NCI-H1105 (cell line): ENCODE measurements at places on chromosomes 1 and 21.

DNA sequence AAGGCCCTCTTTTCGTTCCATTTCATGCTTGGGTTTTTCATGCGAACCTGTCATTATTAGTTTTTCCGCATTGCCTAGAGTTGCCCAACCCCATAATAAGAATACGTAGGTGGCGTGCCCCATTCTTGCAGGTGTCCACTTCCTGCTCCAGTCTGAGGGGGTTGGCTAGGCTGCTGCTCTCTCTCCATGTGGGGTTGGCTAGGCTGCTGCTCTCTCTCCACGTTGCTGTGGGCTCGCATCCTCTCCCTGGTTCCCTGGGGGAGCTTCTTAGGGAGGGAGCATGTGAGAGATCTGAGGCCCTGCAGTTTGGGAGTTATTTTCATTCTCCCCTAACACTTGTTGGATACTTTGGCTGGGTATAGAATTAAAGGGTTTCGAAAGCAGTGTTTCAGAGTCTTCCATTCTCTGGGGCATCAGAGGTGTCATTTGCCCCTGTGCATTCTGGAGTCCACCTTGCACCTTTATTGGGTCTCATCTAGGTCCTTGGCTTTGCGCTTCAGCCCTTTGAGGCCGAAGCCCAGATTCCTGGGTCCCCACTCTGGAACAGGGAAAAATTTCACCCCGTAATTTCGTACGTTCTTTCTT, 8.6 kb downstream of the C1orf35 start:
- no peak for DNase-seq

- no peak for DNase-seq
These were observed 848.8 kb downstream of the BRINP3 start for GRCh38 chr1:189628857-189629256.

- no peak for DNase-seq
These were observed 2.8 kb downstream of the AGTRAP start for GRCh38 chr1:11738783-11739182.

DNA sequence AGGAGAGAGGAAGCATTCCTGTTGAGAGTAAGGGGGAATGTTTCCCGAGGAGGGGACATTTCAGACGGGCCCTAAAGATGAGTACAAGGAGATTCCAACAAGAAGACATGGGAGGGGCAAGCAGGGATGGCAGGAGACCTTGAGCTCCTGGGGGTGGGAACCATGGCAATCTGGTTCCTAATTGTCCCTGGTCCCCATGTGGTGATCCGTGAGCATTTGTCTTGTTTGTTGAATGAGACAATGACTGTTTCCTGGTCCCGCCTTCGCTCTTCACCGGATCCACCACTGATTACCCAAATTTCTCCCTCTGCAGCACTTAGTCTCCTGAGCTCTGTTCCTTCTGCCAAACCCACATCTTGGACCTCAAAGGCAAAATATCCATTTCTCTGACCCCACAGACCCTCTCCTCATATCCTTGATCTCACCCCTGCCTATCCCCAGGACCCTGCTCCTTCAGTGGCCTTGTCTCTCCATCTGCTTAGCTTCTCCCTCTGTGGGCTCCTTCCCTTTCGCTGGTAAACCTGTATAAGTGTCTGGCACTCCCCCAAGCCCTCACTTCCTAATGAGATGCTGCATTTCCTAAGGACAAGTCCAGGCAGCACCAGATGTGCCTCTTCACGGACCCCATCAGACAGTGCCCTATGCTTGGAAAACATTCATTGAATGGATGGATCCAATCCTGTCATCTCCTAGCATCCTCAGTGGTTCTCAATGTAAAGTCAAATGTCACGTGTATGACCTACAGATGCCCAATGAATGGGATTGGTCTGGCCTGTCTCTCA, 8.3 kb upstream of the CSF1 start:
- DNase-seq: peak; percentile 61

- DNase-seq: no peak
These were observed 58.2 kb downstream of the MRPS6 start for GRCh38 chr21:34131586-34131985.

DNA sequence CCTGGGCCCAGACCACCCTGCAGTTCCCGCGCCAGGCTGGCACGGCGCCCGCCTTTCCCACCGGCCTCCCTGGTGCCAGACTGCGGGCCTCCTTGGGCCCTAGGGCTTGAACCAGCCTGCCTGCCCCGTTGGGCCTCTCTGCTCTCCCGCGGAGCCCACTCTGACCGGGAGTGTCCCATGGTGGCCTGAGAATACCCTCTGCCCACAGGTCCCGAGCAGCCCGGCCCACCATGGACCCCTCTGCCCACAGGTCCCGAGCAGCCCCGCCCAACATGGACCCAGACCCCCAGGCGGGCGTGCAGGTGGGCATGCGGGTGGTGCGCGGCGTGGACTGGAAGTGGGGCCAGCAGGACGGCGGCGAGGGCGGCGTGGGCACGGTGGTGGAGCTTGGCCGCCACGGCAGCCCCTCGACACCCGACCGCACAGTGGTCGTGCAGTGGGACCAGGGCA, 7.9 kb downstream of the MIB2 start:
- no peak for DNase-seq

- DNase-seq: no peak
These were observed 215.3 kb upstream of the C1orf174 start for GRCh38 chr1:4115191-4115900.

- no peak for DNase-seq
These were observed 70.6 kb downstream of the ARHGEF10L start for GRCh38 chr1:17610085-17610484.

GRCh38 chr1:54335011-54335754, 71.0 kb downstream of the SSBP3 start:
- no peak for DNase-seq

DNA sequence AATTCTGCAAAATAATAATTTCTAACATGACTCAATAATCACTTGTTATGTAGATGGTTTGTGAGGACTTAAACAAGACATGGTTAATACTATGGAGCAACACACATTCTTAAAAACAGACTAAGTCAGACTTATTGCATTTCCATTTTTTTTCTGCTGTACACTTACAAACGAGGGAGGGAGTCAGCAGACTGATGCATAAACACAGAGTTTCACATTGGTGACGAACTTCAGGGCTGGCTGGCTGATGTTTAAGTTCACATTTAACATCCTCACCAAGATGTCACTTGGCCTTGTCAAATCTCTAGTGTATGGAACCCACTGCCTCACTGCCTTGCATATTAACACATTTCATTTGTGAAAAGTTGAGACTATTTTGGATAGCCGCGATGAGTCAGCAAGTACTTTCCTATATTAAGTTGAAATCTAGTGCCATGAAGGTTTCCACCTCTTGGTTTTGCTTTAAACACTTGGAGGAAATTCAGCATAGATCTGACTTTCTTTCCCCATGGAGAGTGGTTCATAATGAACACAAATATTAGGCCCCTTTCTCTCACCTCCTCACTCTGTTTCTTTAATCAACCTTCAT, 337.5 kb upstream of the RUNX1 start:
- no peak for DNase-seq

DNA sequence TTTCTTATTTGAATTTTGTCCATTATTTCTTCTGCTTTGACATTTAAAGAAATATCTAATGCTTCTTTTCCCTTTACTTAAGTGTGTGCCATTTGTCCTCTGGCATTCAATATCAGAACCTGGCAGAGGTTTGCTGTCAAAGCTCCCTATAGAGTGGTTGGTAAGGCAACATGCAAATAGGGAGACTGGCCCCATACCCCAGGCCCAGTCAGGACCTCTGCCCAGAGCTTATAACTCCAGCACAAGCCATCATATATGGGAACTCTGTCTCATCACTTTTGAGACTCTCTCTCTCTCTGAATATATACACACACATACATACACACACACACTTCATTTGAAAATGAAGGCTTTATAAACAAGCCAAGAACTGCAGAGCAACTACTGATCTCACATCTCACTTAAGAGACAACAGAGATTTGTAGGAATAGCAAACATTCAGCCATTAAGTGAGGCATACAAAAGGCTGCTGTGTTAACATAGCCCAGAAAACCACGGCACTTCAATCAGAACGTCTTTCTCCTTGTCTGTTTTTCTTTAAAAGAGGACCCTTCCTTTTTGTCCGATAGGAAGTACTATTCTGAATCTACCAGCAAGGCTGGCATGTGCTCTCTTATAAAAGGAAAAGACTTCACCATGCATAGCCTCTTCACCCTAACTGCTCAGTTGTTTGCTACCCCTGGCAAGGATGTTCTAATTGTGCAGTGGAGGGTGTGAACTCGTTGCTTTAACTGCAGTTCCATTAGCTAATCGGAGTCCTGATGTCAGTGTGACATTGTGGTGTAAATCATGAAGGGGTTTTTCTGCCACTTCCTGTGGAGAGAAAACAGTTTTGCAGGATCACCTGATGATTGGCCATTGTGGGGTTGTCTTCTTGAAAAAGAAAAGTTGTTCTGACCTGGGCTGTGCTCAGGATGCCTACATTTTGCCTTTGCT, 101.7 kb downstream of the NR5A2 start:
- no peak for DNase-seq

- DNase-seq: no peak
These were observed 394.2 kb downstream of the DUSP10 start for GRCh38 chr1:221347706-221348105.

GRCh38 chr1:64923294-64923718, 43.0 kb downstream of the JAK1 start:
- DNase-seq: no peak

DNA sequence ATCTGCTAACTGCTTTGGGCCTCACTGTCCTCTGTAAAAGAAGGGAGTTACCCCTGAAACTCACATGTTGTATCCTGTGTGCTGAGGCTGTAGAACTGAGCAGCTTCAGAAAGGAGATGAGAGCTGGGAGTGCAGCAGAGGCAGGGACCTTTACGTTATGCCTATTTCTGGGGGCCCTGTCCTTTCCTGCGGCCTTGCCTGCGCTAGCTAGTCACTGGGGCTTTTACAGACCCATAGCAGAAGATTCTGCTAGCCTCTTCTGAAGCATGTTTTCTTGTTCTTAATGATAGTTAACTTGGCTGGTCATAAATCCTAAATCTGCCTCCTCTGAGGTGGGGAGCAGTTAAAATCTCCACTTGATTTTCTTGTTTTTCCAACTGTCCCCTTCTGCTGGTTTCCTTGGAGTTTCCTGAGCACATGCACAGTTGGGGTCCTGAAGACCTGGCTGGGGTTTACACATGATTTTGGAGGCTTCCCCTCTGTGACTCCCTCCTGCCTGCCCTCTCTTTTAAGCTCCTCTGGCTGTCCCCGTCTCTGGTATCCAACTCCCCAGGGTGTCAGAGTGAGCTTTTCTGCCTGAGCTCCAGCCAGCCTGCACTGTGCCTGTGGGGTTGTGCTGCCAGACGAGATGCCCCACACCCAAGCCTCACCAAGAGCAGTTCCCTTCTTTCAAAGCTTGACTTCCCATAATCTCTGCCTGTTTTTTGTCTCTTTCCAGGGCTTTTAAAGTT, 76.6 kb downstream of the NOS1AP start:
- DNase-seq: no peak

- no peak for DNase-seq
These were observed 57.9 kb downstream of the CCN1 start for GRCh38 chr1:85638412-85638811.

- DNase-seq: peak; percentile 48
These were observed 18.1 kb upstream of the SLC44A3 start for GRCh38 chr1:94801919-94802546.

- DNase-seq: no peak
These were observed 84.0 kb downstream of the RAVER2 start for GRCh38 chr1:64828829-64829228.

DNA sequence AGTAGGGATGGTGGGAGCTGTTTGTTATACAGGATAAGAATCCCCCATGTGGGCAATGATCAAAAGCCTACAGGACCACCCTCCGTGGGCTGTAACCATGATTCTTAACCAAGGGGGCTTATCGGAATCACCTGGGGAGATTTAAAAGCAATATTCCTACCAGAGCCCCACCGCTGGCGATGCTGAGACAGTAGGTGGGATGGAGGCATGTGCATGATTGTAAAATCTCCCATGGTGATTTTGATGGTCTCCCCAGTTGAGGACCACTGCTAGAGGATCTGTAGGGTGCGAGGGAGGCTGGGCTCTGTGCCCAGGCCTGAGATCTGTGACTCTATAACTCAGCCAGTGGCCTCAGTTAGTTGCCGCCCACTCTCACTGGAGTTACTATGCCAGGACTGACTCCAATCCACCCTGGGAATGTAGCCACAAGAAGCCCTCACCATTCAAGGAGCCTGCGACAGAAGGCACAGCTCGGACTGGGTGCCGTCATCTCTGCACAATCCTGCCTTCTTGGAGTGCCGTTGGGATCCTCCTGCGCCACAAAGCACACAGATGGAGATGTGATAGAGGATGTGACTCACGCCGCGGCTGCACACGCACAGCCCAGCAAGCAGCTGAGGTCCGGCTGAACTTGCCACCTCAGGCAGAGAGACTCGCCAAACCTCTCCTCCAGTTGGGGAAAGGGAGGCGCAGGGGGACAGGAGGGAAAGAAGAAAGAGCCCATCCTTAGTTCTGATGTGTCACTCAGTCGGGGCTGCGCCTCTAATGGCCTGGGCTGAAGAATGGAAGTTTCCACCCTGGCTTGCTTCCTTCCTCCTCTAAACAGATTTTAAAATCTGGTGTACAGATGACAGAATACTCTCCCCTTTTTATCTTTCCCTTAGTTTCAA, 26.5 kb downstream of the AKNAD1 start:
- DNase-seq: no peak

GRCh38 chr1:55309053-55309452, 93.9 kb upstream of the USP24 start:
- no peak for DNase-seq

DNA sequence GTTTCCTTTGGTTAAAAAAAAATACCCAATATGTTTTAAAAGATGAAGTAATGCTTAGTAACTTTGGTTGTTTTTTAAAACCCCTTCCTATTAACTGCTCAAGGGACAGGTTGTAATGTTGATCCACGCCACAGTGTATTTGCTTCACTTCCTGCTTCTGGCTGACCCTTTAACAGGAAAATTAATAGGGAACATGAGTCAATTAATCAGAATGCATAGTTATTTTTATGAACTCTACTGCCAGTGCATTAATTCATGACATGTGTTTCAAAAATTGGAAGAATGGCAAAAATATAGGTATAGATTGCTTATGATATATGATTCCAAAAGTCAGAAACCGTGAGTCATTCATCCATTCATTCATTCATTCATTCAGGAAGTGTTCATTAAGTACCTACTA, 204.8 kb downstream of the SETD4 start:
- no peak for DNase-seq

DNA sequence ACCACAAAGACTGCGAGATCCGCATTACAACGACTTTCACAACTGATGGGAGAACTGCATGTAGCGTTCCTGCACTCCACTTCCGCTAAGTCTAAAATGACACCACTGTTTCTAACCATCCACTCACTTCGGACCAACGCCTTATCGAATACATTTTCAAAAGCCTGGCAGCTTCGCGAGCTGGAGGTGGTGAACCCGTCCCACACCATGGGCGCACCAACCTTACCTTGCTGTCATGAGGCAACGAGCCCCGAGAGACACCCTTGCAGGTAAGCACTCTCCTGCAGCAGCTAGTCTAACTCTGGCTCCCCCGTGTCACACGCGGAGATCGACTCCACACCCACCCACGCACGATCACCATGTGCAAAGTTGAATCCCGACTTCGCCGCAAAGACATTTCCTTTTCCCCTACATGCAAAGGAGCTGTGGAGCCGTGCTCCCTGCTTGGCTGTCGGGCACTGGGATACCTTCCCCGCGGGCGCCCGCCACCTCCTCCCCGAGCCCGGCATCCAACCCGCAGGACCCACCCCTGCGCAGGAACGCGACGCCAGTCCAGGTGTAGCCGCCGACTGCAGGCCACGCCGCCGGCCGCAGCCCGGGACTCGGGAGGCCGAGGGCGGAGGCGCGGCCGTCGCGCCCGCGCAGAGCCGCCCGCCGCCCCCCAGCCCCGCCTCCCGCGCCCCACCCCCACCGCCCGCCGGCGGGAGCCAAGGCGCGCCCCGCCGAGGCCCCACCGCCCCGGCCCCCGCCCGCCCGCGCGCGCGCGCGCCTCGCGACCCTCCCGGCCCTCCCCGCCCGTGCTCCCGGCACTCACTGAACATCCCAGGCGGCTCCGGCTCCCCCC, 629 bp downstream of the TAF5L start:
- peak; percentile 19 for DNase-seq
